ENCODE measurements at places on chromosomes 4 and X. TPM values are rescaled to one million over a fixed set of nuclear protein-coding genes. Genes with fewer than 3 reads are reported as not detected.

Gene CCDC149
- 28.7 TPM for total RNA-seq

DNA sequence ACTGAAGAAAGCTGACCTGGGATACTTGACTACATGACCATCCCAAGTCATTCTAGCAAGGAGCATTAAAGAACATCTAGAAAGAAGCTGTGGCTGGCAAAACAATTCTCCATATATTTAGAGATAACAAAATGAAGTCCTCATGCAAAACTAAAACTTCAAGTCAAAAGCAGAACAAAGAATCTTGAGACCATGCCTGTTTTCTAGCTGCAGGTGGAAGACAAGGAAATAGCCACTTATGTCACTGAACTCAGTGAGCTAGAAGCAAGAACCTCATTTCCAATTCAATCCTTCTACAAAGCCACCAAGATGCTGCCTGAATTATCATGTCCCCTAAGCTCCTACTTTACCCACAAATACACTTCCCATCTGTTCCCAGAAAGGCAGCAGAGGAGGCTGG is 13.8 kb downstream of the USP46 start:
- no peak for DNase-seq

DNA sequence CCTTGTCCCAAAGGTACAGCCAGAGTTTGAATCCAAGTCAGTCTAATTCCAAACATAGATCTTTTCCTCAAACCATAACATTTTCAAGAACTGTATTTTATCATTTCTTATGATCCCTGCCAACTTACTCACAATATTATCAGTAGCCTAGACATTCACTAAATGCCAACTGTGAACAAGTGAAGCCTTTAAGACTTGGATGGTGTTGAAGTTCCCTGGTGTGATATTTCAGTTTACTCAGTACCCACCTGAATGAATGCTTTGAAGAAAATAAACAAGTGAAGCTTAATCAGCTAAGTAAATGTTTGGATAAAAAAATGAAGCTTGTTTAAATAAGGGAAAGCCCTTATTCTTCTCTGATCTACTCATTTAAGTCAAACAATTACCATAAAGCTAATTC is 1028.3 kb downstream of the DMD start:
- no peak for DNase-seq

DNA sequence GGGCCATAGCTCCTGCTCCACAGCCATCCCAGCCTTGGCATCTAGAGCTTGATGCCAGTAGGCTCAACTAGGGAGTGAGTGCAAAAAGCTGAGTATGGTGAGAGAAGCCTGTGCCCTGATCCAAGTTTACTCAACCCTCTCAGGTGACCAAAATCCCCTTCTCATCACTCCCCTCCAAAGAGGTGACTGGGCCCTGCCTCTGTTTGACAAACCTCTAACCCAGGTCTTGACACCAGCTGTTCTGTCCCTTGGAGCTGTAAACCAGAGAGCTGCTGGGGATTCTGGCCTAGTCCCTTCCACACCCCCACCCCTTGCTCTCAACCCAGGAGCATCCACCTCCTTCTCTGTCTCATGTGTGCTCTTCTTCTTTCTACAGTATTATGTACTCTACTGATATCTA is 73.5 kb downstream of the MSN start:
- DNase-seq: no peak

- DNase-seq: no peak
Measured at GRCh38 chrX:13226214-13226613, 93.6 kb downstream of the ATXN3L start.

DNA sequence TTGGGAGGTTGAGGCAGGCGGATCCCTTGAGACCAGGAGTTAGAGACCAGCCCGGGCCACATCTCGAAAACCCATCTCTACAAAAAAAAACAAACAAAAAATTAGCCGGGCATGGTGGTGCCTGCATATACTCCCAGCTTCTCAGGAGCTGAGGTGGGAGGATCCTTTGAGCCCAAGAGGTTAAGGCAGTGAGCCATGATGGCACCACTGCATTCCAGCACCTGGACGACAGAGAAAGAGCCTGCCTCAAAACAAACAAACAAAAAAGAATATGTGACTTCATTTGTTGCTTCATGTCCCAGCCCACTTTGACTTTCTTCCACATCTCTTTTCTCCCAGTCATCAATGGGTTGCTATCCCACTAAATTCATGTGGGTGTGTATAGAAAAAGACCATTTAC is 79.7 kb downstream of the BCOR start:
- DNase-seq: no peak

DNA sequence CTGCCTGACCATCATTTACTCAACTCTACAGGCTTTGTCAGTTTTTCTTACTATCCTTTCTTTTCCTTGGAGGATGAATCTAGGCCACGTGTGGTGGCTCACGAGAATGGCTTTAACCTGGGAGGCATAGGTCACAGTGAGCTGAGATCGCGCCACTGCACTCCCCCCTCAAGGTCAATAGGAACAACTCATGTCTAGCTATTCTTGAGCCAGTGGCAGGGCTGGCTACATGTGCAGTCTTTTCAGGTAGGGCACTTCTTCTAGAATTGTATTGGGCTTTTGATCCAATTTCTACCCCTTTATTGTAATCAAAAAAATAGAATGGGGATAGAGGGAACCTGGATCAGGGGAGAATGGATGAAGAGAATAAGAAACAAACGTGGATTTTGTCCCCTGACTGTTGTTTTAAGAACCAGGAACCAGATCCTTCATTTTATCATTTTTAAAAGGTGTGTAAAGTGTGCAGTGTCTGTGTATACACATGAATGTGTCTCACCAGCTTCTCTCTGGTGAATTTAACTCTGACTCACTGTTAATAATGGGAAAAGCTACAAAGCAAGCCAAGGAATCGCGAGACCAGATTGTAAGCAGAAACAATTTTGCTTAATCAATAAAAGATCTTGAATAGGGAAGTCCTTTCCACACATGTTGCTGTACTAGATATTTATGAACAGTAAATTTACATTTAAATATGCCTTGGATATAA is 283.9 kb upstream of the GPC4 start:
- DNase-seq: no peak

Gene ATP1B4
- total RNA-seq: not detected

Gene FAM9B
- 0.52 TPM for total RNA-seq

DNA sequence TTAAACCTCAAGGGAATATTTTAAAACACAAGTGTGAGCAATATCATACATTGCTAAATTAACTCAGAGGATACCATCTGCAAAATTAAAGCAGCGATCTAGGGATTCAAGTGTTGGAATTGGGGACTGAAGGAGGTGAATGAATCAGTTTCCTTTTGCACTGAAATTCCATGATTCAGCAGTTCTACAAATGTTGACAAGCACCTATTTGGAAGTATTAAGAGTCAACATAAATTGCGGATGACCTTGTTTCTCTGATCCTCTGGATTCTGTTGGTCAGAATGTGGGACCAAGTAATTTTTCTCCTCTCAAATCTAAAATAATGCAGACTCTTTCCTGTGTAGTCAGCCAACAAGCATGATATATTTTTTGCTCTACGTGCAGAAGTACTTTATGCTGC is 78.8 kb downstream of the LDB2 start:
- no peak for DNase-seq

GRCh38 chrX:7889135-7889534 is 38.1 kb downstream of the PNPLA4 start:
- DNase-seq: no peak

DNA sequence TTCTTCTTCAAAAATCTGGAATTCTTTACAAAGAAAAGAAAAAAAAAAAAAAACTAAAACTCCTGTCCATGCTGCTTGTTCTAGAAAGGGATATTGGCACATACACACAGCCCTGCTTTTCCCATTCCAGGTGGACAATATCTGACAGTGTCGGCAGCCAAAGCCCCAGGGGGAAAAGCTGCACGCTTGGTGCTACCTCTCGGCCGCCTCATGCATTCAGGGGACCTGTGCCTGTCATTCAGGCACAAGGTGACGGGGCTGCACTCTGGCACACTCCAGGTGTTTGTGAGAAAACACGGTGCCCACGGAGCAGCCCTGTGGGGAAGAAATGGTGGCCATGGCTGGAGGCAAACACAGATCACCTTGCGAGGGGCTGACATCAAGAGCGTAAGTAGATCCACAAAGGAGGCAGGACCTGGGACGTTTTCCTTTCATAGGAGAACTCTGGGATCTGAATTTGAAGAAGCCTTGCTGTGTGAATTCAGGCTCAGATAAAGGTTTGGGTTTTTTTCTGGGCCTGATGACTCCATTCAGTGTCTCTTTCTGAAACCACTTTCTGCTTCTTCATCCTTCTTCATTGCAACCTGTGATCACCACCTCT is 71.9 kb downstream of the NPNT start:
- no peak for DNase-seq

Gene CHST7
- total RNA-seq: 7.5 TPM

DNA sequence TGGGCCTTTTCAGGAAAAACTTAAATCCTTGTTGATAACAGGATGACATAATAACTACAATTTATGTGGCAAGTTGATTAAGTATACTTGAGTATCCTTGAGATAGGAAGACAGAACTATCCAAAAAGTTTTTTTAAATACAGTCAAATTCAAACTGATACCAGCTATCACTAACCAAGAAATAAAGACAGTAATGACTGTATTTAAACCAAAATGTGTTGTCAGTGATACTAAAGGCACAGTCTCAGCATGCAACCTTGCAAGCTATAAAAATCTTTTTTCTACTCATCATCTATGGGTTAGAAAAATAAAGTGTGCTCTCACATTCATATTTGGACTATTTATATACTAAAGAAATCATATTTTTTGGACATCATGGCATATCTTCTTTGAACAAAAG is 64.7 kb downstream of the PAPSS1 start:
- no peak for DNase-seq

- no peak for DNase-seq
Measured at GRCh38 chr4:105126311-105127169, 20.1 kb upstream of the TET2 start.

GRCh38 chr4:152655272-152656129 is 24.3 kb downstream of the TMEM154 start:
- DNase-seq: no peak

Gene HERC6
- 13.0 TPM for total RNA-seq
